ENCODE measurements at places on chromosomes 6 and 20.

DNA sequence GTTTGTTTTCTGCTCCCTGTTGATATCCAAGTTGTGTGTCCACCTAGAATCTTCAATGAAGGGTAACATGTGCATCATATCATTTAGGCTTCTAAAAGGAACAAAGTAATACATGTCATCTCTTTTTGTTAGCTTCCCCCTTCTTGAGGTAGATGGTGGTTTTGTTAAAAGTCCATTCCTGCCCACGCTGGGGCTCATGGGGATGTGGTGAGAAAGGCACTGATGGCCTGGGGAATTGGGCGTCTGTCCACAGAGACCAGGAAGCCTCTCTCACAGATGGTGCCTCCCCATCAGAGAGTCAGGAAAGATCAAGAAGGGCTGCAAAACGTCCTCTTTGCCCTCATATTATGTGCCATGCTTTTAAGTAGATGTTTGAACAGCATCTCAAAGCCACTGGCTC is 32.5 kb downstream of the GNAS start:
- no peak for DNase-seq

- DNase-seq: no peak
Measured at GRCh38 chr6:56683882-56684281, 41.2 kb upstream of the DST start.

- no peak for DNase-seq
Measured at GRCh38 chr6:166206510-166207283, 39.0 kb upstream of the TBXT start.

DNA sequence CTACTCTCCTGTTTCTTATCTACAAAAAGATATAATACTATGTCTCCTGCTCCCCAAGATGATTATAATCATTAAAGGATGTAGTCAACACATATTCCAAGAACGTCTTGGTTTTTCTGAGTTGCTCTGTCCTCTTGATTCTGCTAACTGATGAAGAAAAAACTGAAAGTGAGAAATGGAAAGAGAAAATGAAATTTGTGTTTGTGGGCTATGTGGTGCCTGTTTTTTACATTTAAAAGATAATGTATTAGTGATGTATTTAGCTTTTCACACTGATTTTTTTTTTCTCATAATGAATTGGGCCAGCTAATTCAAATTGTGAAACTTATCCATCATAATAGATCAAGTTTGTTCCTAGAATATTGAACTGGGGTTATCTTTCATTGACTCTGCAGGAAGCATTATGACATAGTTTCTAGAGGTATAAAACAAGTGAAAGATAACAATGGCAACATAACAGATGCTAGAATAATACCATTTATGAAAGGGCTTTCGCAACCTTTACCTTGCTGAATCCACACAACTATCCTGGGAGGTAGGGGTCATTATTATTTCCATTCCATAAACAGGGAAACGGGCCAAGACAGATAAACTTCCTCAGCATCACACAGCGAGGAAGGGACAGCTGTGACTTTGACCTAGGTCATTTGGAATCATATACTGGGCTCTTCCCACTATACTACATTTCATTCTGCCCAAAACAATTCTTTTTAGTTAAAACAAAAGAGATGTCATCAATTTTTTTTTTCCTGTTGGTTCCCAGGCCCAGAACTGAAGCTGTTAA is 336.7 kb downstream of the GJA1 start:
- DNase-seq: no peak

DNA sequence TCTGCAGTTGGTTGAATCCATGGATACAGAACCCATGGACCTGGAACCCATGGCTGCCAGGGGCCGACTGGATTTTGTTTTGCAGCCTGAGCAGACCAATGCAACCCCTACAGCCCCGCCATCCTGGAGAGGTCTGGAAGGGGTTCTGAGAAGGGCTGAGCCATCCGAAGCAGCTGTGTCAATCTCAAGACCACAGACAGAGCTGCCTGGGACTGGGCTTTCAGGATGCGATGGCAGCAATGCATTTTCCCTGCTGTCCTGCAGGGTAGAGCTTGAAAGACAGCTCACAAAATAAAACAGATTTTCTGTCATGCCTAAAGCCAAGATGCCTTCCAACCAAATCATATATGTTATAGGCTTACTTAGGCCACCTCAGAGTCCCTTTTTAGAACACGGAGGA is 125.8 kb upstream of the NXT1 start:
- no peak for DNase-seq

All from activated CD4-positive, alpha-beta T cell treated with anti-CD3 and anti-CD28 coated beads, Interleukin-2, amount 50 U/mL, for 48 hours (primary cell).